ENCODE measurements at places on chromosomes 2 and 18.

DNA sequence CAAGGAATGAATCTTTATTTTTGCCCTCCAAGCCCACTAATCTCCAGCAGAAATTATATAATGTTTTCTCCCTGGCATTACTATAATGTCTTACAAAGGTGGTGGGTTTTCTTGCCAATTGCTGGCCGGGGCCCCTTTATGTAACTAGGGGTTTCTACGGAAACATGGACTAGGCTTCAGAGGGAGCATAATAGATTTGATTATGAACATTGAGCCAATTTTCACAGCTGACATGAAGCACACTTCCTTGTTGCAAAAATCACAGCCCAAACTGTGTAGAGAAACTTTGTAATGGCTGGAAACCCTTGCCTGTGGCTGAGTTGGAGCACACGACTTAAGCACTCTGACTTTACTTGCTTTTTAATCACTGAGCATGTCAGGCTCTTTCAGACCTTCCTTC, 3.8 kb upstream of the CYRIA start:
- no peak for DNase-seq

DNA sequence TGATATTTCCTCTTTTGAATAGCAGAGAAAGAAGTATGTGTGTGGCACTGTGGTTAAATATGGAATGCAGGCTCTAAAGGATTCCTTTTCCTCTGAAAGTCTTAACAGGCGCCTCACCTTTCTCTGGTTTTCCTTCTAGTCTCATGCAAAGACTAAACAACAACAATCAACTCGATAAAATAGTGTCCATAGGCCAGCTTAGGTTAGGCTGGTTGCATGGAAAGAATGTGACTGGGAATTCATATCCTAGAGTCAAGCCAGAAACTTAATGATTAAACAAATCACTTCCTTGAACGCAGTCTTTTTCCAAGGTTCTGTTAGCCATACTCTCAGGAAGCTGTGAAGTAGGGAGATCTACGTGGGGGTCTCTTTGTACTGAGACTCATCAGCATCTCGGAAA, 800.8 kb upstream of the ID2 start:
- no peak for DNase-seq

- DNase-seq = no peak
Measured at GRCh38 chr2:72138921-72139381, 8.7 kb downstream of the CYP26B1 start.

GRCh38 chr2:152243761-152244640, 68.4 kb upstream of the STAM2 start:
- no peak for DNase-seq

DNA sequence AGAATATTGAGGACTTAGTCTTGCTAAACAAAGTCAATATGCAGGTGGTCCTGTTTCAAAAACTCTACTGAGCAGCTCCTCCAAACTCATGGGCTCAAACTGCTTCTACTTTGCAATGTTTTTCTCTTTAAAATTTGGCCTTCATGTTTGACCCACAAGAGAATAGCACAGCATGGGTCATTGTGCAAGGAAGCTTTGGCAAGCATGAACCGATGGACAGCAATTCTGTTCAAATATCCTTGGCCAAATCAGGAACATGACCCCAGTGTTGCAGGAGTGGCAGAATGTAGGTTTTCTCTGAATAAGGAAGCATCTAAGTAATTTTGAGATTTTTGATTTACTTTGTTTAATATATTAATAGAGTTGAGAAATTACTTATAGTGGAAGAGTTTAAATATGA, 477.9 kb downstream of the KCNJ3 start:
- no peak for DNase-seq

GRCh38 chr2:121688820-121689219, 39.6 kb upstream of the CLASP1 start:
- no peak for DNase-seq

- DNase-seq = no peak
Measured at GRCh38 chr2:149768320-149768799, 180.8 kb upstream of the MMADHC start.

GRCh38 chr2:230343747-230344146, 16.8 kb downstream of the SP140L start:
- DNase-seq = no peak

GRCh38 chr2:23940718-23941620, 706 bp downstream of the UBXN2A start:
- DNase-seq = no peak

- no peak for DNase-seq
Measured at GRCh38 chr18:78295262-78295661, 684.4 kb upstream of the SALL3 start.

GRCh38 chr2:238413368-238413767, 13.4 kb upstream of the ASB1 start:
- no peak for DNase-seq

- DNase-seq = no peak
Measured at GRCh38 chr2:122681626-122682025, 926.2 kb downstream of the TSN start.

DNA sequence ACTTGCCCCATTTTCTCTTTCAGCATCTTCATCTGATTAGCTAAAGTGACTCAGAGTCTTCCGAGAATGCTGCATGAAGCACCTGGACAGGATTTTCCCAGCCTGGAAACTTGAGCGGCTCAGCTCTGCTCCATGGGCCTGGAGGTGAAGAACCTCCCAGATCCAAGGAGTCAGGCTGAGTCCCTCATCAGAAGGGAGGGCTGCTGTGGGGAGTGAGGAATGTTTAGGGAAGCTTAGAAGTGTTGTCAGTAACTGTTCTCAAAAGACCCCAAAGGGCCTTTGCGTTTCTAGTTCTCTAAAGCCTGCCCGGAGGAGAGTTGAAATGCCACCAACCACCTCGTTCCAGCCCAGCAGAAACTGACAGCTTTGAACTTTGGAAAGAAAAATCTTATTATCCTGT, 157.1 kb downstream of the CLIP4 start:
- no peak for DNase-seq

GRCh38 chr2:158095269-158095668, 6.4 kb upstream of the UPP2 start:
- DNase-seq = no peak

DNA sequence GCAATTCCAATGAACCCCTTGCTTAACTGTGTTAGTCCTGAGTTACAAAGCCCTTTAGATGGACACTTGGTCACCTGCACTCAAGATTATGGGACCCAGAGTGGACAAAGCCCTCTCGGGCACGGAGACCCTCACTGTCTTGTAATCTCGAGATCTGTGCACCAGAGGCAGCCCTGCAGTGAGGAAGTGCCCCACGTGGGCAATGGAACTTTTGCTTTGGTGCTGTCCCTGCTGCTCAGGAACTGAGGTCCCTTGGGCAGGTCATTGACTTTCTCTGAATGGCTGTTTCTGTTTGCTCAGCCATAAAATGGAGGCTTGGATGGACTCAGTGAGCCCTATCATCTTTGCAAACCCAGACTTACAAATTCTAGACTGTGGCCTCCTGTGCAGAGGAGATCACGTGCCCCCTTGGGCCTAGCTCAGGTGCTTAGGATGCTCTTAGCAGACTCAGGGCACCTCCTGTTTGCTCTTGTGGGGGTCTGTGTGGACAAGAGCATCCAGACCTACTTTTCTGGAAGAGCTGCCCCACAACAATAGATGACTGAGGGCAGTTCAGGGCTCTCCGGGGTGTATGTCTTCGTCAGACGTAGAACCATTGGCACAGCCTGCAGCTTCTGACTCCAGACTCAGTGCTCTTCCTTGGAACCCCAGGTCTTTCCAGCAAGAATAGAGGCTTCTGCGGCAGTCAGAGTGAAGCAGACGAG, 94.5 kb upstream of the HS6ST1 start:
- DNase-seq = no peak

DNA sequence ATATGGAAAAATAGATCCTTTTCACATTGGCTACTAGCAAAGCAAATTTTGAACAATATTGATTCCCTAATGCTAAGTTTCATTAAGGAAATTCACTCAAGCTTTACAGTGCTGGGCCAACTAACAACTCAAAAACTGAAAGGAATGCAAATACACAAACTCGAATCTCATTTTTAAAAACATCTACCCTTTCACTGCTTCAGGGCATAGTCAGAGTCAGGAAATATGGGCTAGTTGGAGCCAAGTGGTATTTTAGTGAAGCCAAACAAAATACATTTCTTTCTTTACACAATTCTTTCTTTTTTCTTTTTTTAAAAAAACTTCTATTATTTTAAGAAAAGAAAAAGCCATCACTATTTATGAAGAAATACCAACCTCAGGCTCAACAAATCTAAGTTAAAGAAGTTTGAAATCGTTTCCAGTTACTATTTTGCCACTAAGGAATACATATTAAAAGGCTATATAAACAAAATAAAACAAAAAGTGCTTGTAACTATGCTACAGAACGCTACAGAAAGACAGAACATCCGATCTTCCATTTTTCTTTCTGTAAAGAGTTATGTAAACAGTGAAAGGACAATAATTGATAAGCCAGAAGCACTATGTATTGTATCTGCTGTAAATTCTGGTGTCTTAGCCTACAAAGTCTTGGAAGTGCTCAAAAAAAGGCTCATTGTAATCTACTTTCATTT, 113.6 kb upstream of the STK17B start:
- DNase-seq = no peak

- no peak for DNase-seq
Measured at GRCh38 chr18:32968248-32968647, 195.4 kb upstream of the KLHL14 start.

GRCh38 chr2:218927422-218927821, 32.0 kb upstream of the CDK5R2 start:
- DNase-seq = no peak

- no peak for DNase-seq
Measured at GRCh38 chr2:46010925-46011490, 286.2 kb upstream of the EPAS1 start.

DNA sequence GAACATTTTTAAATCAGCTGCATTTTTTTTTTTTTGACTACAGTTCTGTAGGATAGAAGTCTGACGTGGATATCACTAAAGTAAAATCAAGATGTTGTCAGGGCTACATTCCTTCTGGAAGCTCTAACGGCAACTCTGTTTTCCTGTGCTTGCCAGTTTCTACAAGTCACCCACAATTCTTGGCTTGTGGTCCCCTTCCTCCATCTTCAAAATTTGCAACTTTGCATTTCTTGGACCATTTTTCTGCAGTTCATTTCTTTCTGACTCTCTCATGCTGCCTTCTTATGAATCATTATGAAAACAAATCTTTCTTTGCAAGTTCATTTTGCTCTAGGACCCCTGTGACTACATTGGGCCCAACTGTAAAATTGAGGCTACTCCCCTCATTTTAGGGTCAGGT, 367.9 kb downstream of the DSC3 start:
- no peak for DNase-seq

DNA sequence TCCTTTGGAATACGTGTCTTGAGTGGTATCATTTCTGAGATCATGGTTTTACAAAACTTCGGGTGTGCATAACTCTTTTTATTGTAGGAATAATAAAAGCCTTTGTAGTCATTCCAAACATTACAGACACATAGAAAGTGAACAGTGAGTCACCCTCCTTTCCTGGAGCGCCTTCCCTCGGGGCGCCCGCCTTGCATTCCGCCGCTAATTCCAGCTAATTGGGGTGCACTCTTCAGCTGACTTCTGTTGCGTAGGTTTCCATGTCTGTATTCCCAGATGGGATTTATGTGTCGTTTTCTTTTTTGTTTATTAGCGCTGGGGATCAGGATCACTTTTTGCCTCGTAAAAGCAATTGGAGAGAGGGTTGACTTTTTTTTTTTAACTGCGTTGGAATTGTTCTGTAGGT, 18.7 kb downstream of the SH3BP4 start:
- DNase-seq = no peak

DNA sequence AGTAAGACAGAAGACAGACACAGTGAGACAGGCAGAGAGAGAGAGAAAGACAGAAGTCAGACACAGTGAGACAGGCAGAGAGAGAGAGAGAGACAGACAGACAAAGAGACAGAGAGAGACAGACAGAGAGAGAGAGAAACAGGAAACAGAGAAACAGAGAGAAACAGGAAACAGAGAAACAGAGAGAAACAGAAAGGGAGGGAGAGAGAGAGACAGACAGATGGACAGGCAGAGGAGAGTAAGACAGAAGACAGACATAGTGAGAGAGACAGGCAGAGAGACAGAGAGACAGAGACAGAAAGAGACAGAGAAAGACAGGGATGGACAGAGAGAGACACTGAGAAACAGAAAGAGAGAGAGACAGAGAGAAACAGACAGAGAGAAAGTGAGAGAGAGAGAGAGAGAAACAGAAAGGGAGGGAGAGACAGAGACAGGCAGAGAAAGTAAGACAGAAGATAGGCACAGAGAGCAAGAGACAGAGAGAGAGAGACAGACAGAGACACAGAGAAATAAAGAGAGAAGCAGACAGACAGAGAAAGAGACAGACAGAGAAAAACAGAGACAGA, 109.3 kb upstream of the ANKRD30BL start:
- DNase-seq = no peak

- no peak for DNase-seq
Measured at GRCh38 chr18:44747157-44747556, 66.5 kb downstream of the SETBP1 start.

- DNase-seq = peak; percentile 85
Measured at GRCh38 chr18:10041180-10041579, 127.4 kb downstream of the VAPA start.

DNA sequence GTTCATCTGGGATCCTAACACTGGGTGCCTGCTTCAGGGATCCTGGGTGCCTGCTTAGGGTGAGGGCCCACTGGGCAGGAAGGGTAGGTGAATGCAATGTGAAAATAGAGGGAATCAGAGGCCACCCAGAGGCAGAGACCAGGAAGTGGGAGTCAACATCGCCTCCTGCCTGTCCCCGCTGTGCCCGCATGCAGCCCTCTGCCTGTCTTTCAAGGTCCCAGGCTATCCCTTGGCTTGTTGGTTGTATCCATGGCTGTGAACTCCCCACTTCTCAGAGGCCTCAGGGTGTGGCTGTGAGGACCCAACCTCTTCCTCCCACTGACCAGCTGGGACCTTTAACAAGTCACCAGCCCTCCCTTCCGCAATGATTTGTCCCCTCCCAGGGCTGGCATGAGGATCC, 26.5 kb downstream of the PSD4 start:
- no peak for DNase-seq

- no peak for DNase-seq
Measured at GRCh38 chr2:117555965-117556364, 258.5 kb upstream of the DDX18 start.

DNA sequence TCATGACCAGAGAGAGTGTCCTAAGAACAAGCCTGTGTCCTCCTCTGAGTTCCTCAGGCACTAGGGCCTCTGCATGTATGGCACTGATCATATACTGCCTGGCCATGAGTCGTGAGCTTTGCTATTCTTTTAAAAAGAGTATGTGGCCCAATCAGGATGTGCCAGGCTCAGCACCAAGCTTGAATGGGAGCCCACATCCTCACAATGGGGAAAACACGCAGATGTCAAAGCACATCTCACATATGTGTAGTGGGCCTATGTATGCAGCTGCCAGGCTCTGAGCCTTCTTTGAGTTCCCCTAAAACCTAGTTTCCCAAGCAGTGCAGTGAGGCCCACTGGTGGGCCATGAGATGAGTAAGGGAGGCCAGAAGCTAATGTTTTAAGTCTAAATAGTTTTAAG, 69.9 kb upstream of the SLC1A4 start:
- DNase-seq = no peak

DNA sequence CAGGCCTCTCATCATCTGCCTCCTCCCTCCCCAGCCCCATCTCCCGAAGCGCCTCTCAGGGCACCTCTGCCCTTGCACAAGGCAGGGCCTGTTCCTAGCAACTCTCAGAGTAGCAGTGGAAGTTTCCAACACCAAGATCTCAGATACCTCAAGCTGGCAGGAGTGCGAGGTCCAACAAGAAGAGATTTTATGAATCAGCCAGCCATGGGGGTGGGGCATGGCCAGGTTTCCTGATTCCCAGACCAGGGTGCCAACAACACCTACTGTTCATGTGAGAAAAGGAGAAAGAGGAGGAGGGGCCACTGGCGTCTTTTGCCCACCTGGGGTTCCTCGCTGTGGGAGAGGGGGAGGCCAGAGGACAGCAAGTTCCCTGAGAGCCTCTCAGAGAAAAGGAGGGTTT, 6.6 kb upstream of the STEAP3 start:
- DNase-seq = no peak

- DNase-seq = no peak
Measured at GRCh38 chr18:77316008-77316407, 66.4 kb downstream of the GALR1 start.

All from Right ventricle myocardium inferior (tissue), 1 donor.